CD4-positive, alpha-beta T cell treated with Interferon gamma for 1 hour (primary cell): ENCODE measurements at places on chromosomes 1 and 21.

GRCh38 chr1:27517301-27517700, 27.3 kb upstream of the WASF2 start:
- DNase-seq = no peak

- peak; percentile 73 for DNase-seq
Measured at GRCh38 chr1:167627865-167628641, 2.0 kb upstream of the RCSD1 start.

DNA sequence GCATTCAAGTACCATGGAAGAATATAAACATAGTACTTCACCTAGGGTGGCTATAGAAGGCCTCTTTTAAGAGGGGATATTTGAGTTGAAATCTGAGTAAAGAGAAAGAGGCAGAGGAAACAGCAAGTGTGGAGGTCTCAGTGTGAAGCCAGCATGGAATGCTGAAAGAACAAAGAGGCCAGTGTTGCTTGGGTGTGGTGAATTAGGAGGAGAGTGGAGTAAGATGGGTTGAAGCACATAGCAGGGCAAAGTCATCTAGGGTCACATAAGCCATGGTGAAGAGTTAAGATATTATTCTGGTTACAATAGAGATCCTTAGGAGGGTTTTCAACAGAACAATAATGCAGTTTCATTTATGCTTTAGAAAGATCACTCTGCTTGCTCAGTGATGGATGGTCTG, 37.5 kb downstream of the C1orf141 start:
- DNase-seq = no peak

GRCh38 chr1:243292117-243292516, 36.3 kb downstream of the SDCCAG8 start:
- DNase-seq = no peak

- no peak for DNase-seq
Measured at GRCh38 chr21:37082856-37083528, 9.9 kb downstream of the TTC3 start.

GRCh38 chr1:183244466-183244865, 58.4 kb downstream of the LAMC2 start:
- no peak for DNase-seq

GRCh38 chr1:116497656-116498055, 73.2 kb downstream of the CD58 start:
- peak; percentile 28 for DNase-seq

DNA sequence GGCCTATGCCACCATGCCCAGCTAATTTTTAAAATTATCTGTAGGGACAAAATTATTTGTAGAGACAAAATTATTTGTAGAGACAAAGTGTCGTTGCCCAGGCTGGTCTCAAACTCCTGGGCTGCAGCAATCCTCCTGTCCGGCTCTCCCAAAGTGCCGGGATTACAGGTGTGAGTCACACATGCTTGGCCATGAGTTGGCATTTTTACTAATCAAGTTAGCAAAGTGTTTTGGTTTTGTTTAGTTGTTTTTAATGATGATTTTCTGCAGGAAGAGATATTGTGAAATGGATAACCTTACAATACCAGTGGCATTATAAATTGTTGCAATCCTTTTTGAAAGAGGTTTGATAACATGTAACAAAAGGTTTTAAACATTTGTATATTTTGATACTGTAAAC, 65.3 kb upstream of the MAGI3 start:
- DNase-seq = no peak

DNA sequence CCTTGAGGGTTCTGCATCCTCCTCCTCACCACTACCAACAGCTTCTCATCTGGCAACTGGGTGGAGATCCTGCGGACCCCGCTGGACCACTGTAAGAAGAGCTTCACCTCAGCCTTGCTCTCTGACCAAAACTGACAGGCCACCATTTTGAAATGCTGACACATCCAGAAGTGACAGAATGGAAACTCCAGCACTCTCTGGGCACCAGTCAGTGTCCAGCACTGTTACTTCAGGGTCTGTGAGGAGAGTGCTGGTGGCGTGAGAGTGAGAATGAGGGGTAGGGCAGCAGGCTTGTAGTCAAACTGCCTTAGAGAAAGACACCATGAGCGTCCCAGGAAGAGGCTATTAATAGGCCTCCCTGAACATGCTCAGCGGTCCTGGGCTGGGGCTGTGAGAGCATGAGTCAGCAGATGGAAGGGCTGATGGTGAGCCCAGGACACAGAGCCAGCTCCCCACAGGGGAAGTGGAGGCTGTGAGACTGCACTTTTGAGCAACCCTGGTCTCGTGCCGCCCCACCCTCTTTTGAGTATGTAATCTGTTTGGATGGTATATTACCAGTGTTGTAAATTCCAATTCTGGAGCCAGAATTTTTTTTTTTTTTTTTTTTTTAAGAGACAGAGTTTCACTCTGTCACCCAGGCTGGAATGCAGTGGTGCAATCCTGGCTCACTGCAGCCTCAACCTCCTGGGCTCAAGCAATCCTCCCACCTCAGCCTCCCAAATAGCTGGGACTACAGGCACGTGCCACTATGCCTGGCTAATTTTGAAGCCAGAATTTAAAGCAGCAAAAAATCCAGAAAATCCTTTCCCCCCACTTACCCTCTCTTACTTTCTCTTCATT, 34.4 kb upstream of the SLC30A1 start:
- DNase-seq = peak; percentile 71

DNA sequence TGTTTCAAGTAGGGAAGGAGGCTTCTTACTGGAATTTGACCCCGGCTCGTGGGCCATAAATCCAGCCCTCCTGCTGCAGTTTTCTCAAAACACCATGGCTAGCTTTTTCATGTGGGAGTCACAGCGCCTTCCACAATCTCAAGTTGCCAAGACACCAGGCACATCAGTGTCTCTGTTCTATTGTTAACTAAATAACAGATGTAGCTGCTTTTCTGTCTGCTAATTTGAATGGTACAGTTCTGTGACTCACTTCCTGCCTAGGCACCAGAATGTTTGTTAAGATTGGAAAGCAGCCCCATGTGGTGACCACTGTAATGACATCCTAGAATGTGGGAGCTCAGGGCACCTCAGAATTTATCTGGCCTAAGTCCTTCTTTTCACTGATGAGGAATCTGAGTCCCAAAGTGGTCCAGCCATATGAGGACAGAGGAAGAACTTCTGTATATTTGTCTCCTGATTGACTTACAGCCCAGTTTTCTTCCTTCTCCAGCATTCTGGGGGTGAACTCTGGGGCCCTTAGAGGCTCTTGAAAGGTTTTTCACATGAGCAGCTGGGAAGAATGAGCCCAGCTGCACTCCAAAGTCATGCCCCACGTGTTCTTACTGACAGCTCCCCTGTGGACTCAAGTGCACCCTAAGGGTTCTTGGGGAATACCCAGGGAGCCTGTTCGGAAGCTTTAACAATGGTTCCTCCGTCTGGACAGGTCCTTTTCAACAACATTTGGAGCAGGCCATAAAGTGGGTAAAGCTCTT, 27.5 kb downstream of the TRIM45 start:
- DNase-seq = no peak

DNA sequence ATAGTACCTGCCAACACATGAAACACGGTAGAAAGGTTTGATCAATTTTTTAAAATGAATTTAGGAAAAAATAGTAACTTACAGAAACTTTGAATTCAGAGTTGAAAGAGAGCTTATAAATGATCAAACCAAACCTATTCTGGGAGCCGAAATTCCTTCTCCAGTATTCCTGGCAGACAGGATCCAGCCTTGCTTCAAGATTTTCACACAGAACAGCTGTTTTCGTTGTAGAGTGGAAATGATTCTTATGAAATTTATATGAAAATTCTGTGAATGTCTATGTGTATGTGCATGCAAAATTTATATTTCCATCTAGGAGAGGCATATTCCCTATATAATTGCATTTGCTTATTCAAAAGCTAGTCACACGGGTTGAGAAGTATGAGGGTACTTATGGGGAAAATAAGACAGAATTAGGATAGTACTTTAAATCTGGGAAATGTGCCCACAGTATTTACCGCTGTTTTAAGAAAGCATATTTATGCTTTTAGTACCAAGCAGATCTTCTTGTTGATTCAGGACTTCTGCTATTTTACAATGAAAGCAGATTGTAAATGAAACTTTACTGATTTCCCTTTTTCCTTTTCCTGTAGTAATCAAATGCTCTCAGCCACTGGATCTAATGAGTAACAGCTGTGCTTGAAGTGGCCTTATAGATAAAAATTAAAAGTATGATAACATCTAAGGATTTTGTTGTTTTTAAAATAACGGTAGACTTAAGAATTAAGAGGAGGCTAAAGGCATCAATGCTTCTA, 30.4 kb downstream of the PRRX1 start:
- DNase-seq = no peak

DNA sequence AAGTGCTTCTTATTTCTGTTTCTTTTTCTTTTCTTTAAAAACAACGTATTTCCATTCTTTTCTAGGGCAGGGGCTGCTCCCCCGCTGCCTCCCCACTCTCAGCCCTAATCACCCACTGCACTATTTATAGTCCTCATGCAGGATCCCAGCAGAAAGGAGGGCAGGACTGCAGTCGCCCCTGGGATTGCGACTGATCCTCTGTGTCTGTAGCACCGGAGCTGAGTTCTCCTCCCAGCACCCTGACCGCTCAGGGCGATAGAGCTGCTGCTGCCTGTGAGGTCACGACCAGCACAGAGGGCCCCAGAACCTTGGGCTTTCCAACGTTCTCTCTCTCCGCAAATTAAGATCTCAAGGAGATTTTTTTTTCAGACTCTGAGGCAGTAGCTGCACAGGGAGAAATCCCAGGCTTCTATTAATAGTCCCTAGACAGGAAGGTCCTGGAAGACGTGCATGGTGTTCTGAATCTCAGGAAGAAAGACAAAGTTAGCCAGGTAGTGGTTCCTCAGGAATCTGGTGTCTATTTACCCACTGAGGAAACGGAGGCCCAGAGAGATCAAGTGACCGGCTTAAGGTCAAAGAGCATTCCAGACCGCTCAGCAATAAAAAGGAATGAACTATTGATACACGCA, 46.8 kb downstream of the PRAMEF20 start:
- DNase-seq = no peak

- no peak for DNase-seq
Measured at GRCh38 chr1:201989354-201990128, 7.1 kb downstream of the RNPEP start.

- DNase-seq = peak; percentile 56
Measured at GRCh38 chr1:226656601-226657277, 82.3 kb downstream of the ITPKB start.

- no peak for DNase-seq
Measured at GRCh38 chr1:164803366-164803765, 244.4 kb downstream of the PBX1 start.

DNA sequence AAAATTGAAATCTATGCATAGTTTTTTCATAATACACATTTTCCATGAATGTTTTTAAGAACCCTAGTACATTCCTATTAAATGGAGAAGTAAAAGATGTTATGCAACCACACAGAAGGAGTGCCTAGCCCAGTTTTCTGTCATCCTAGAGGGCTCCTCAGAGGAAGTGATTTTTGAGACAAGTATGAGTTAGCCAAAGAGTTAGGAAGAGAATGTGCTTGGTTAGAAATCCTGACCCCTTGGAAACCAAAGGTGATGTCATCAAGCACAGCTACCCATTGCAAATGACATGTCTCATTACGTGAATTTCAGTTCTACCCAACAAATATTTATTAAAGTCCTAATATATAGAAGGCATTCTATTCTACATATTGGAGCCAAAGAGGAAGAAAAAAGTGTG, 88.9 kb upstream of the TNFSF4 start:
- DNase-seq = no peak

- DNase-seq = no peak
Measured at GRCh38 chr1:177010211-177010825, 154.2 kb downstream of the ASTN1 start.

DNA sequence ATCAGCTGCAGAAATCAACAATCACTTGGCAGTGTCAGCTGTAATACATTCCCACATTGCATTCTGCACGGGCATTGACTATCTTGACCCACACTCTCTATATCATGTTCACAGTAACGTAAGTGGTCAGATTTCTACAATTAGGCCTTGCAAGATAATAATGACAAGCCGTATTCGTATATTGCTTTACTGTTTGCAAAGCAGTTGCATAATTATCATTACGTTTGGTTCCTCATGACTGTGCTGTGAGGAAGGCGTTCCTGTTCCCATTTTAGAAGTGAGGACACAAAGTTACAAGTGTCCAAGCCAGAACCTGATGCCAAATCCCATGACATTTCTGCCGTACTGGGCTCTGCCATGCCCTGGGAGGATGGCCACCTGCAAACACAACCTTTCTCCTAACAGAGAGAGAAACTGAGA, 53.5 kb upstream of the TARBP1 start:
- no peak for DNase-seq

- no peak for DNase-seq
Measured at GRCh38 chr1:19401535-19401889, 83.8 kb downstream of the CAPZB start.

GRCh38 chr1:226132728-226133503, 53.6 kb downstream of the ACBD3 start:
- DNase-seq = no peak

DNA sequence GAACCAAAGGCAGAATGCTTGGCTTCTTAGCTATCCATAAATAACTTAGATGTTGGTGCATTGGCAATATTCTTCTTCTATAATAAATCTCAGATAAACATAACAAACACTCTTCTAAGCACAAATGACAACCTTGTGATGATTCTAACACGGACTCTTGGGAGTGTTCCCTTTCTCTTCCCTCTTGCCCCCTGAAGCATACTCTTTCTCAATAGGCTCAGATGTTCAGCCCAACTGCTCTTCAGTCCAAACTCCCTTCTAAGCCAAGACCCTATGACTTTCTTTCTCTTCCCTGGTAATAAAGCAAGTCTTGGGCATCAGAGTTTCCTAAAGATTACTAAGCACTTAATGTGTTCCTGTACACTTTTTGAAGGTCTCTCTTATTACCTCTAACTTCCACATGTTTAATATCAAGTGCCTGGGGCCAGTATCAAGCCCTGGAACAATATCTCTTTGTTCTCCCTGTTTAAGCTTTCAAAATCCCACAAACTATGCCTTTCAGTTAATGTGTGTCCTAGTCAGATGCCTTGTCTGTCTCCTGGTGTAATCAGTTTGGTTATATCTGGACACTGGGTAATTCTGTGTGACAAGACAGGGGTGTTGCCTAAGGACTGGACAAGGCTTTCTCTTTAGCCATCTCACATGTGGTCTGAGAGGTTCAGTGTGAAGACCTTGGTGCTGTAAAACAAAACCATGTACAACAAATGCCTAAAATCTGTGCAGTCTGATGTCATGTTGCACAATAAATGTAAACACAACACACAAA, 92.9 kb upstream of the IVNS1ABP start:
- DNase-seq = no peak

DNA sequence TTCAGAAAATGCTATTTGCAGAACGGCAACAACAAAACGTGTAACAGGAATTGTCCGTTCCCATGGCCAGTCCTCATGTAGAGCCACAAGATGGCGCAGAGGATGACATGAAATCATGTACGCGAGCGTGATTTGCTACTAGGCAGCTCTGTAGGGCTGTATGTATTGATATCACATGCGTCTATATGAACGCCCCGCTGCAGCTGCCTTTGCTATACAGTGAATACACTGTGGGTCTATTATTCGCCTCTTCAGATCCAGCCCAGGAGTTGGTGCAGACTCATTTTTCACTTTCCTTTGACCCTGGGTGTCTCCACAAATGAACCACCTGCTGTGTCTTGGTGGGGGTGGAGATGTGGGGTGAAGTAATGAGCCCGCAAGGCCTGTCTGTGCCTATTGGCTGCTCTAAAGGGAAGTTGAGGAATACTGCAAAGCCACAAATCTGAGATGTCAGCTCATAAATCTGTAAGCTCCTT, 361.5 kb downstream of the KIF26B start:
- no peak for DNase-seq

- DNase-seq = no peak
Measured at GRCh38 chr1:95660736-95661135, 426.7 kb downstream of the RWDD3 start.

- no peak for DNase-seq
Measured at GRCh38 chr1:107061886-107062285, 5.4 kb downstream of the PRMT6 start.

GRCh38 chr1:73359001-73359400, 839.0 kb downstream of the LRRIQ3 start:
- no peak for DNase-seq
